Dermis microvascular lymphatic vessel endothelial cell (primary cell): ENCODE measurements at places on chromosomes 11 and 22.

DNA sequence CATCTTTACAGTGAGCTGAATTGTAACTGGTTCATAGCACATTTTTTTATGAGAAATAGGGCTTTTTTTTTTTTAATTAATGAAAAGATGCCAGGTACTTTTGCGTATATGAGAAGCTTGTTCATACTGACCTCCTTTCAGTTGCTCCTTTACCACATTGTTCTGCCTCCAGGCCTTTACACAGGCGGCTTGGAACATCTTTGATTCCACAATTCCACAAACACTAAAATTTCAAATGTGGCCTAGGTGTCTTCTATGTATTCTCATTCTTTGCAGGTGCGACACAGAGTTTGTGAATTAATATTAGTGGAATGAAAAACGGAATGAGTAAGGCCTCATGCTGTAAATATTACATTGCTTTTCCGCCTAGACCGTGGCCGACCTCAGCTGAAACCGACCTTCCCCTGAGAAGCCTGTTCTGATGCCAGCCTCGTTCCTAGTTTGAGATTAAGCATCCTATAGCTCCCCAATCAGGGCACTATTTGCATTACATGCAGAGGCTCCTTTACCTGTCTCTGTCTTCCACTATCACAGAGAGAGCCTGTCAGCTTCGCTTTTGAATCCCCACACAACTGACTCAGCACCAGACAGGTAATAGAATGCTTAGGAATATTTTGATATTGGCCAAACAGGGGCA lies 125.8 kb downstream of the LDLRAD3 start:
- DNase-seq: no peak

- DNase-seq: peak; percentile 35
These were observed 1.1 kb downstream of the FXYD2 start for GRCh38 chr11:117823294-117823945.

GRCh38 chr22:46612341-46612903 lies 7.8 kb upstream of the GRAMD4 start:
- DNase-seq: no peak

- DNase-seq: no peak
These were observed 60.0 kb upstream of the NECTIN1 start for GRCh38 chr11:119788911-119789560.

GRCh38 chr22:49968831-49969661 lies 8.5 kb downstream of the PIM3 start:
- DNase-seq: no peak

GRCh38 chr11:126645186-126645585 lies 289.7 kb downstream of the ST3GAL4 start:
- no peak for DNase-seq

DNA sequence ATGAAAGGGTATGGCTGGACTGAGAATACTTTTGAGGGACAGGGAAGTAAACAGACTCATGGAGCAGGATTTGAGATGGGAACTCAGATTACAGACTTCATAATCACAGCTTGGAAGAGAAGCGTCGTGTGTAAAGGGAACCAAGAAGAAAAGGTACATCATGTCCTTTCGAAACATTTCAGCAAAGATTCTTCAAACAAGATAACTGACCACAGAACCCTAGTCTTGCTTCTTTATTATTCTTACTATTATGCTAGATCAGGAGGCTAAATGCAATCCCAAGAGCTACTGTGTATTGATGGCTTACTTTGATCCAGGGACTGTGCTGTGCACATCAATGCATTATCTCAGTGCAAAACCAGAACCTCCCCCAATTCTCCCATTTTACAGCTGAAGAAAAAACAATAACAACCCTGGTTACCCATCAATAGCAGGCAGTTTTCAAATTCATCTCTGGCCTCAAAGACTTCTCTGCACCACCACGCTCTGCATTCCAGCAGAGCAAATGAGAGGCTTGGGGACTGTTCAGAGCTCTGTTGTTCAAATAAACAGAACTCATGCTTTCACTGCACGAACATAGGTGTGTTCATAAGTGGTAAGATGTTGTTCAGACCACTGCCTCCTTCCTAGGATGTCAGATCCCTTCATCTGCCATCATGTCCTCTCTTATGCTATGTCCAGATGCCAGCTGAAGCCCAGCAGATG lies 104.8 kb upstream of the NAV2 start:
- DNase-seq: no peak

- DNase-seq: peak; percentile 79
These were observed 35.5 kb downstream of the FZD4 start for GRCh38 chr11:86919557-86920210.
